ENCODE measurements at places on chromosomes 6 and 20. TPM values are rescaled to one million over a fixed set of nuclear protein-coding genes. Genes with fewer than 3 reads are reported as not detected.

DNA sequence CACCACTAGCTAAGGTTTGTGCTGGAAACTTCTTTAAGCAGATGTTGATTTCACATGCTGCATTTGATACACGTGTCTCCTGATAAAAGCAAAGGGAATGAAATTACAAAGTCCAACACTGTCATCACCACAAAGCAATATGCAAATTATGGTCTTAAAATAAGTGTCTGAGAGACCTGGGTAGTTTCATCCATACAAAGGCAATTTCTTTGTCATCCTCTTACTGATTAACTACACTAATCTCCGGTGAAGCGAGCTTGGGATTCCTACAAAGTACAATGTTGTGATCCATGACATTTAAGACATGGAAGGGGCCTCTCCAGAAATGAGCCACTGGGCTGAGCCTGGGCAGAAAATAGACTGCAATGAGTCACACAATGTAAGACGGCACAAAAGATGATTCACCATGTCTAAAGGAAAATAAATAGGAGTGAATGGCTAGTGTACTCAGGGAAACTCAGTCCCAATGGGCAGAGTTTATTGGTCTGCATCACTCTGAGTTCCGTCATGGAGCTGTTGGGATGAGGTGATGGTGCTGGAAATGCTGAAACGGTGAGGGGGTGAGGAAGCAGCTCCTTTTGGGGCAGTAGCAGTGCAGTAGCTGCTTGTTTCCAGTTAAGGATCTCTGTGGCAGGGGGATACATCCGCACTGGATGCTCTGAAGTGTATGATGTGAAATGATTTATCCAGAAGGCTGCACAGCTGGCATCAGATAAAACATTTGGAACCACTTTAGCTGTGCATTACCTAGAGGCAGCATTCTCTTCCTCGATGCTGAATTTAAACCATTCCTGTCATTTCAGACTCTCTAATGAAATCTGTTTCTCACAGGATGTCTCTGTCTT, 103.3 kb downstream of the IBTK start:
- DNase-seq = peak; percentile 12

DNA sequence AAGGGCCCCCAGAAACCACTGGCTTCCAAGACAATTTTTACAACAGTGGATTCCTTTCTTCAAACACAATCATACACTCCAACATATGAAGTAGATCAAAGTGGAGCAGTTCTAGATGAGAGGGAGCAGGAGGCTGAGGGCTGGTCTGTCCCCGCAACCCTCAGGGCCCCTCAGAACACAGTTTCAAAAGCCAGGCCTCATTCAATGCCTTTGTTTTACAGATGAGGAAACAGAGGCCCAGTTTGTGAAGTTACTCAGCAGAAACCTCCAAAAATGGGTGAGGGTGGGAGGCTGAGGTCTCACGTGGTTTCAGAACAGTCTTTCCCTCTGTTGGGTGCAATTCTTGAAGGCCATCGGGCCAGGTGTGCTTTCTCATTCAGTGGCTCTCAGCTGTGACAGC, 134.9 kb downstream of the SCML4 start:
- DNase-seq = no peak

DNA sequence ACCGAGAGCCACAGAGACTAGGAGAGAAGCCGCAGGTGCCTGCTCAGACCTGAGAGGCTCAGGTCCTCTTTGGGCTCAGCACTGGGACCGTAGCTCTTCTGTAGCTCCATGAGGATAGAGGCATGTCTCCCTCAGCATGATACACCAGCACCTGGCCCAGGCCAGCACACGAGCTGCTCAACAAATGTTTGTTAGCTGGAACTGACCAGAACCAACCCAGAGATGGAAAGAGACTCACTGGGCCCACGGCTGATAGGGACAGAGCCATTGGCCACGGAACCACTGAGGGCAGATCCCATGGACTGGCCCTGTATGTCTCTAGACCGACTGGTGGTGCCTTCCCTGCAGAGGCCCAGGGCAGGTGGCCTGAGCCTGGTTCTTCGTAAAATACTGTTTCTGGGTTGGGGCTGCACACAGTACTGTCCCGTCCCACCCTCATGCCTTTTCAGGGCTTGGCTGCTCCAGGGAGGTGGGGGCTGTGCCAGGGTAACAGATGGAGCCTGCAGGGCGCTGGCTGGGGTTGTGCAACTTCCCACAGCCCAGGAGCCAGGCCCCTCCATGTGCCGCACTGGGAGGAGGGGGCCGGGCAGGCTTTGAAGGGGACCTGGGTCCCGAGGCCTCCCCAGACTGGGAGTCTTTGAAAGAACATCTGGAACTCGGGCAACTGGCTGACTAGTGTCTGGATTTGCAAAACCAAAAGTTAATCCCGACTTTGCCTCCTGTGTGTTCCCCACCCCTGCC, 5.2 kb downstream of the C20orf204 start:
- DNase-seq = no peak

The MYH7B gene
- total RNA-seq = 4.2 TPM

- peak; percentile 43 for DNase-seq
Observed at GRCh38 chr6:161273752-161274487, at the start of gene AGPAT4. TSS of gene AGPAT4 (minus strand) at chr6:161274061. CDS start at chr6:161232213, 41,848 bp downstream.

The PTCHD4 gene
- total RNA-seq = not detected

- no peak for DNase-seq
Observed at GRCh38 chr6:7323074-7323473, 10.1 kb upstream of the SSR1 start.

The C20orf144 gene
- not detected for total RNA-seq

The BMP2 gene
- total RNA-seq = 1.6 TPM
